ENCODE measurements at places on chromosomes 6 and 20.
A peak's percentile ranks its signal among the peaks of the same experiment; 100 is the strongest.

GRCh38 chr6:28312939-28313338 is 23.0 kb downstream of the ZSCAN31 start:
- DNase-seq = no peak

- no peak for DNase-seq
Measured at GRCh38 chr20:36311141-36311853, 5.2 kb downstream of the DLGAP4 start.

DNA sequence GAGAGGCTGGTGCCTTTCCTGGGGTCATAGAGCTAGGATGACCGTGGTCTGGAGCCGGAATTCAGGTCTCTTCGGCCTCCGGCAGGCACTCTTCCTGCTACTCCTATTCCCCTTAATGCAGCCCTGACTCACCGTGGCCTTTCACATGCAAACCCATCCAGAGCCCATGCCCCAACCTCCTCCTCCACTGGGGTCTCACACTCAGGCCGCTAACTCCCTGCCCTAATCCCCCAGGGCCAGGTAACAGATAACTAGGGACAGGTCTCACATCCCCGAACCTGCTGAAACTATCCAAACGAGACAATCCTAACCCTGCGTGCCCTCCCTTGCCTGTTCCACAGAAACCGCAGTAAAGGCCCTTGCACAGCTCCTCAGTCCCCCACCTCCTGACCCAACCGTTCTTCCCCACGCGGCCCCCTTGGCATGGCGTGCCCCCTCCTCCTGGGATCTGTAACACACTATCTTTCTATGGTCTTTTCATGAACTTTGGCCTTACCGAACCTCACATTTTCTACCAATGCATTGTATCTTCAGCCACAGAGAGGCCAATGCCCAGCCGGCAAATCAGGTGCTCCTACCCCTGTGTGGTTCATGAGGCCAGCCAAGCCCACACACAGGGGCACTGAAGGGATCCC is 245.4 kb upstream of the EXOC2 start:
- no peak for DNase-seq

DNA sequence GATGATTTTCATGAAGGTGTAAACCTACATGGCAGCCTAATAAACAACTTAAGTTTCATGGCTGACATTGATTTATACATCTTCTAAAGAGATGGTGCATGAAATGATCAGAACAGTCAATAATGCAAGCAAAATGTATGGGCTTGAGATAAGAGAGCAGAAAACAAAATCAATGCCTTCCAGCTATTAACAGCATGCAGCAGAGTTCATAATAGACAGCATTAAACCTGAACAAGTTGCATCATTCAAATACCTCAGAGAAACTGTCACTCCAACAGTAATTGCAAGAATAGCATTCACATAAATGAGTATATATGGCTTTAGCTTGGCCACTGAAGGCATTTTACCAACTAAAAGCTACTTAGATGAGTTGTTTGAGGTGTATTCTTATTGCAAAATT is 319.6 kb upstream of the ARID1B start:
- DNase-seq = no peak

DNA sequence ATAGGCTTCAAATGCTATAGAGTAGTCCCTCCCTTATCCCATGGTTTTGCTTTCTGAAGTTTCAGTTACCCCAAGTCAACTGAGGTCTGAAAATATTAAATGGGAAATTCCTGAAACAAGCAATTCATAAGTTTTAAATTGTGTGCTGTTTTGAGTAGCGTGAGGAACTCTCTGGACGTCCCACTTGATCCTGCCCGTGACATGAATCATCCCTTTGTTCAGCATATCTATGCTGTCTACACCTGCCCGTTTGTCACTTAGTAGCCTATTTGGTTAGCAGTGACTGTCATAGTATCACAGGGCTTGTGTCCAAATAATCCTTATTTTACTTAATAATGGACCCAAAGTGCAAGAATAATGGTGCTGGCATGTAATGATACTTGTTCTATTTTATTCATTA is 5.0 kb downstream of the PCMT1 start:
- DNase-seq = no peak

DNA sequence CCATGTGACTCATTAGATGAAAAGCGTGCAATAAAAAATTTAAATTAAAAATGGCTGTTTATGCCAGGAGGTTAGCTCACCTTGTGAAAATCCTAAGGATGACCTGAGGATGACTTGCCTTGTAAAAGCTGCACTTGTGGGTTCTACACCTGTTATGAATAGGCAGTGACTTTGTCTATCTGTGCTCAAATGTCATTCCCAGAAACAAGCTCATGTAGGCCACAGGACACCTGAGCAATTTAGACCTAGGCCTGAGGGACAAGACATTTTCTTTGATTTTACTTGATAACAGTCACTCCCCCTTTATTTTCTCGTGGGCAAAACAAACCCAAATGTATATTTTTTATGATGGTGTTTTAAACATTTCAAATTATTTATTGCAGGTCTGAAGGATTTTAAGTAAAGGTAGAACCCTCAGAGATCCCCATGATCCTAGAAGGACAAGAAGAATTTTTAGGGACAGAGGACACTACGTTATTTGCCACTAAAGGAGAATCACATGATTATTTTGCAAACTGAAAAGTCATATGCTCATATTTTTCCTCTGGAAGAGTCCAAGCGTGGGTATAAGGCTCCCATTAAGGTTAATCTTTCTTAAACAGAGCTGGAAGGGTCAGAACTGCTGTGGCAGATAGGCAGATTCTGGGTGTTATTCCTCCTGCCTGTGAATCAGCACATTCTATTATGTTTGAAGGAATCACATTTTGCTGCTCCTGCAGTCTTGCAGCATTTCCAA is 277.5 kb upstream of the MAN1A1 start:
- DNase-seq = no peak

DNA sequence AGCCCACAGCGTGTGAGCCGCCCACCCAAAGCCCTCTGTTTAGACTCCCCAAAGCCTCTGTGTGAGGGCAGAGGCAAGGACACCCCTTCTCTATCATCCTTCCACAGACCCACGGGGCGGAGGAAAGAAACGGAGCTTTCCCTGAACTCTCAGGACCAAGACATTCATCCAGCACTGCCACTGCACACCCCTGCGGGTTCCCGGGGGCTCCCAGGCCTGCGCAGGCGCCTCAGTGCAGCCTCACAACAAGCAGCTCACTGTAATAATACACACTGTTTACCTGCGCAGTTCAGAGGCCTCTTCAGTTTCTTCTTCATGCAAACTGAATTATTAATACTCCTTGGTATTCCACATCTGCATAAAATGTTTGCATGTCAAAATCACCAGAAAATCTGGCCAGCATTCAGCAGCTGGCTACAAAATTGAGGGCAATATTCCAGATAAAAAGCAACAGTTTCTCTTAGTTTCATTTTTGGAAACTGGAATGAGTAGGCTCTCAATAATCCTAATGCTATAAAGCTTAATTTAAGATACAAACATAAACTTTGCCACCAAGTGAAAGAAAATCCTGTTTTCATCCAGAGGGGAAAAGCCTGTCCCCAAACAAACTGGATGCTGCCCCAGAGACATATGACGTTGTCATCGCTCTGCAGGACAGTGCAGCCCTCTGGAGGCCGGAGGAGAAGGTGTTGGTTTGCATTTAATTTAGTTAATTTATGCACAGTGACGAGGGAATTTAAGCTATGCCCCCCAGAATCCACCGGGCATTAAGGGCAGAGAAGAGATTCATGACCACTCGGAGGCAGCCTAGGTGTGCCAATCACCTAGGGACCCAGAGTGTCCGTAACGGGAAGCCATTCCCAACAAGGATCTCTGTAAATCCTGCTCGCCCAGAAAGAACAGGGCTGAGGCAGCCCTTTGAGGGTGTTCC is 45.3 kb downstream of the NINL start:
- peak; percentile 63 for DNase-seq

GRCh38 chr6:158524311-158524710 is 35.6 kb upstream of the TMEM181 start:
- DNase-seq = no peak

DNA sequence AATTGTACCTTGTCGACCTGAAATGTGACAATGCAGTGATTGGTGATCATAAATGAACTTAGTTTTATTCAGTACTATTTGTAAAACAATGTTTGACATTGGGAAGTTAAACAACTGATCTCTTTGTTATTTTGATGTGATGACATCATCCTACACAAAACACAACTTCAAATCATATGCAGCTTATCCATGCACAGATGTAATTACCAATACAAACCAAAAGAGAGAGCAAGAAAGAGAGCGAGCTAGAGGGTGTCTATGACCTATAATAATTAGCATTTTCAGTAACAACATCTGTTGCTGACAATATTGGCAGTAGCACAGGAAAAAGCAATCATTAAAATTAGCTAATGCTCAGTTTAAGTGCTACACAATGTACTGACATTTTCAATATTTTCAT is 320.9 kb downstream of the UTRN start:
- DNase-seq = no peak

DNA sequence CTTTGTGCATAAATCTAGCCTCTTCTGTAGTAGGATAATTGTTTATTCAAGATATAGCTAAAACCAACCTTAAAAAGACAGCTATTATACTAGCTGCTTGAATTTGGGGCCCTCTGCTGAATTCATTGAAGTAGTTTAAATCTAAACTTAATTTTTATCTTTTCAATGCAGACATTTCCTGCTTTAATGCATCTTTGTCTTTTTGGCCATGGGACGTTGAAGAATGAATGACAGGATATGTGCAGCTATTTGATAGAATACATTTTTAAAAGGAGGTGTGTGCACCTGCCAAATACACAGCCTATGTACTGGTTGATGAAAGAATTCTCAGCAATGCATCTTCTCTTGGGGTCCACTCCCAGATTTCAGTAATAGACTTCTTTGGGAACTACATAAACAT is 524.9 kb downstream of the PHF3 start:
- DNase-seq = no peak

- DNase-seq = no peak
Measured at GRCh38 chr6:162140251-162140852, 587.2 kb downstream of the PRKN start.

GRCh38 chr6:42095776-42096541 is 45.6 kb downstream of the TAF8 start:
- DNase-seq = no peak

DNA sequence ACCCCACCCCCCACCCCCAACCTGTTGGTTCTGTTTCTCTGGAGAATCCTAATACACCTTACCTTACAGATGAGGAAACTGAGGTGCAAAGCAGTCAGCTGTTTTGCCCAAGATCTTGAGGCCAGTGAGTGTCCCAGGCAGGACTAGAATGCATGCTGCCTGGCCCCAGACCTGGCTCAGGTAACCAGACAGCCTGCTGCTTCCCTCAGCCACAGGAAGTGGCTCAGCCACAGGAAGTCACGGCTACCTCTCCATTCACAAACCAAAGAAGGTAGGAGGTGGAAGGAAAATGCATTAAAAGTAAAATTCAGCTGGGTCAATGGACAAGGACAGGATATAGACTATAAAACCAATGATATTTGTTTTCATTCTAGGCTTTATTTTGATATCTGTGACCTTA is 517.6 kb downstream of the CD83 start:
- DNase-seq = no peak

DNA sequence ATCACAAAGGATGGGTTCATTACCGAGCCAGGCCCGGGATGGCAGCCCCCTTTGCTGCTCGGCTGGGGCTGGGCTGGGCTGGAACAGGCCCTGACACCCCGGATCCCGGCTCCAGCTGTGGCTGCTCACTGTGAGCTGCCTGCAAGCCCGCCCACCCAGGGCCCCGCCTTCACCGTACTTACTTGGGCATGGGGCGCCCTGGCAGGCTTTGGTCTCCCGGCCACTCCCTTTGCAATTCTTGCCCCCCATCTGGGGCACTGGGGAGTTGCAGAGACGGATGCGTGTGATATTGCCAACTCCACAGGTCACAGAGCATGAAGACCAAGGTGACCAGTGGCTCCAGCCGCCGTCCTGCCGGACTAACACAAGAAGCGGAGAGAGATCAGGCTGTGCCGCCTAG is 16.7 kb downstream of the THBS2 start:
- no peak for DNase-seq

DNA sequence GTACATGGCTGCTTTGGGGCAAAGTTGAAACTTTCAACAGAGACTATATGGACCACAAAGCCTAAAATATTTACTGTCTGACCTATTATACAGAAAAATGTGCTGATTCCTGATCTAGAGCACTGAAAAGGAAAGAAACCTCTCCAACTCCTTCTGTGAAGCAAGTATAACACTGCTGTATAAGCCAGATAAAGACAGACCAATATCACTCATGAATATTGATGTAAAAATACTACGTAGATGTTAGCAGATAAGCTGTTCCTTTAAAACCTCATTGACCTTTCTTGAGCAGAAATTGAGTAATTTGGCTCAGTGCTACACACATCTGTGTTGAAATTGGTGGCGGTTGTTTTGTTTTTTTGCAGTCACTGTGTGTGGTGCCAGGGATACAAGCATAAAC is 69.9 kb upstream of the HDAC2 start:
- DNase-seq = no peak

DNA sequence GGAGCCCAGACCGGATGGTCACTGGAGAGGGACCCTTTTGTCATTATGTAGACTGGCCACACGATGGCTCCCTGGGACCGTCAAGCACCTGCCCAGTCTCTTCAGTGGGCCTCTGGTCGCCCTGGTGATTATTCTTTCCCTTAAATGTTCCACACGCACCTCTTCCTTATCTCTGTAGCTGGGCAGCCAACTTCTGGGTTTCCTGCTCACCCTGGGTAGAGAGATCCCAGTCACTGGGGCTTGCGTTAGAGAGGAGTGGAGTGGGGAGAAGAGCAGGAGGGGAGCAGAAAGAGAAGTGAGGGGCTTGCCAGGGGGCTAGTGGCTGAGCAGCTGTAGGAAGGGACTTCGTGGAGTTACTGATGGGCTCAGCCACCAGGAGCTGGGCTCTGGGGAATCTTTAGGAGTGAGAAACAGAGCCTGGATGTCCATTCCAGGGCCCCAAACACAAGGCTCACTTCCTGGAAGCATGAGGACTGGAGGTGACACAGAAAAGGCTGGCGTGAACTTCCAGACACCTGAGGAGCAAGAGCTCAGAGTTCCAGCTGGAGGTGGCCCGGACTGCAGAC is 150.1 kb downstream of the DHX35 start:
- peak; percentile 83 for DNase-seq

GRCh38 chr6:99187429-99187828 is 162.0 kb downstream of the FAXC start:
- no peak for DNase-seq

DNA sequence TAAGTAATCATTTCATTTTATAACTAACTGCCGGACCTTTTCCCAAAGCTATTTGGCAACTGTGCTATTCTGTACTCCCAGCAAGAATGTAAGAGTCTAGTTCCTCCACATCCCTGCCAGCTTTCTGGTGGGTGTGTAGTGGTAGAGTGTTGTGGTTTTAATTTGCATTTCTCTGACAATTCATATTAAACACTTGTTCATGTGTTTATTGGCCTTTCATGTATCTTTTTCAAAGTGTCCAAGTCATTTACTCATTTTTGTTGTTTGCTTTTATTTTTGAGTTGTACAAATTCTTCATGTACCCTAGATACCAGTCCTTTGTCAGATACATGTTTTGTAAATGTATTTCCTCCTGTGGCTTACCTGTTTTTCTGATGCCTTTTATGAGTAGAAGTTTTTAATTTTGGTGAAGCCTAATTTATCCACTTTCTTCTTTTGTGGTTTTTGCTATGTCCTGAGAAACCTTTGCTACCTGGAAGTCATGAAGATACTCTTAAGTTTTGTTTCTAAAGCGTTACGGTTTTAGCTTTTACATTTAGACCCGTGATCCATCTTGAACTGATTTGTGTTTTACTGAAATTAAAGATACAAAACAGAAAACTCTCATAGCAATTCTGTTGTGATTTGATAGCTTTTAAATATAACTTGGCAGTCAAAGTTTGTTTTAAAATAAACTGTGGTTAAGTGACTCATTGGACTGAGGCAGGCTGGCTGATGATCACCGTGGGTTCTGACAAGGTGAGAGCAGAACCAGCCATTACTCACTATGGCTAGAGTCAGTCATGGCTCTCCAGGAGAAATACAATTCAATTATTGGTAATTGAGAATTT is 8.0 kb downstream of the MYLIP start:
- no peak for DNase-seq

Measured in NCI-H526 (cell line).